ENCODE measurements at places on chromosomes 12 and 14.

DNA sequence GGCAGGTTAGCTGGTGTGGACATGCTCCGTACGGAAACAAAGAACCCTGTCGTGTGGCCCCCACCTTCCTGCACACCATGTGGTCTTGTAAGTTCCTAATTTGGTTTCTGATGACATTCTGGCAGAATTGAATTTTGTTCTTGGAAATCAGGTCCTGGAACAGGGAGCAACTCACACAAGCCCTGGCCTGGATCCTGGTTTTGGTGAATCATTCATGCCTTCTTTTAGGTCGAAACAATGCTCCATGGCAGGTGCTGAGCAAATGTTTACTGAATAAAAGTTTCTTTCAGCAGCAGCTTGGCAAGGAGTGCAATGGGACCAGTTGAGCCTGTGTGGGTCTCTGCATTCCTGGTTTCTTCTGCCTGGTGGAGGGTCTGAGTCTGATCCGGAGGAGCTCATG lies 978.4 kb downstream of the BCL11B start:
- DNase-seq = no peak

- DNase-seq = no peak
Measured at GRCh38 chr12:1034751-1035457, 43.9 kb downstream of the ERC1 start.

DNA sequence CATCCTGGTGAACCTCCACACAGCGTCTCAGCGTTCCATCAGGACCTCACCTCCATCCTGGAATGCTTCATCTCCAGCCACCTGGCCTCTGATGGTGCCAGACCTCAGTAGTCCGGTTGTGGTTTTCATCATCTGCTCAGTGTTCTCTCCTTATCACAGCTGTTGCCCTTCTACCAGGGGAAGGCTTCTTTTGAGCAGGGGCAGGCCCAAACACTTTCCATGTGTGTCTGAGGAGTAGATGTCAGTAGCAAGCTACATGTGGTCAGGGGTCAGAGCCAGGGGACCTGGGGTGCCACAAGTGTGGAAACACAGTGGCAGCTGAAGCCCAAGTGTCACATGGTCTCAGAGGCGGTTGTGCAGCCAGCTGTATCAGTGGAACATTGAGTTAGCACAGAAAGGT lies 30.2 kb upstream of the FGD4 start:
- no peak for DNase-seq

GRCh38 chr12:2364631-2365051 lies 311.9 kb downstream of the CACNA1C start:
- DNase-seq = no peak

Data from activated CD4-positive, alpha-beta memory T cell treated with anti-CD3 and anti-CD28 coated beads, Interleukin-2, amount 10 ng/mL, durations not matched to agents 7 days and 5 days (primary cell).